ENCODE measurements at places on chromosomes 16 and 17.
A peak's percentile ranks its signal among the peaks of the same experiment; 100 is the strongest.

GRCh38 chr16:4477966-4478365, 1.8 kb downstream of the HMOX2 start:
- no peak for DNase-seq

- no peak for DNase-seq
Measured at GRCh38 chr17:14458724-14459123, 157.8 kb downstream of the HS3ST3B1 start.

DNA sequence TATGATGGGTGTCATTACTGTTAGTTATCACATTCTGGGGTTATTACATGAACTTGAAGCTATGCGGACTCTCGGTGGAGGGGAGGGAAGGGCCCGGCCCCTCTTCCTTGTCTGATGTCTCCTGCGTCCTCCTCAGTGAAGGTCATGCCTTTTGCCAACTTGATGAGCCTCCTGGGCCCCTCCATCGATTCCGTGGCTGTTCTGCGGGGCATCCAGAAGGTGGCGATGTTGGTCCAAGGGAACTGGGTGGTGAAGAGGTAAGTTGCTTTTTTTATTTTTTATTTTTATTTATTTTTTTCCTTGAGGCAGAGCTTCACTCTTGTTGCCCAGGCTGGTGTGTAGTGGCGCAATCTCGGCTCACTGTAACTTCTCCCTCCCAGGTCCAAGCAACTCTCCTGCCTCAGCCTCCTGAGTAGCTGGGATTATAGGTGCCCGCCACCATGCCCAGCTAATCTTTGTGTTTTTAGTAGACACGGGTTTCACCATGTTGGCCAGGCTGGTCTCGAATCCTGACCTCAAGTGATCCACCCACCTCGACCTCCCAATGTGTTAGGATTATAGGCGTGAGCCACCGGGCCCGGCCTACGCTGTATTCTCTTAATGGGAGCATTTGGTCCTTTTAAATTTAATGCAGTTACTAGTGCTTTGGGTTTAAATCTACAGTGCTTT, 21.6 kb downstream of the POLR3E start:
- no peak for DNase-seq

DNA sequence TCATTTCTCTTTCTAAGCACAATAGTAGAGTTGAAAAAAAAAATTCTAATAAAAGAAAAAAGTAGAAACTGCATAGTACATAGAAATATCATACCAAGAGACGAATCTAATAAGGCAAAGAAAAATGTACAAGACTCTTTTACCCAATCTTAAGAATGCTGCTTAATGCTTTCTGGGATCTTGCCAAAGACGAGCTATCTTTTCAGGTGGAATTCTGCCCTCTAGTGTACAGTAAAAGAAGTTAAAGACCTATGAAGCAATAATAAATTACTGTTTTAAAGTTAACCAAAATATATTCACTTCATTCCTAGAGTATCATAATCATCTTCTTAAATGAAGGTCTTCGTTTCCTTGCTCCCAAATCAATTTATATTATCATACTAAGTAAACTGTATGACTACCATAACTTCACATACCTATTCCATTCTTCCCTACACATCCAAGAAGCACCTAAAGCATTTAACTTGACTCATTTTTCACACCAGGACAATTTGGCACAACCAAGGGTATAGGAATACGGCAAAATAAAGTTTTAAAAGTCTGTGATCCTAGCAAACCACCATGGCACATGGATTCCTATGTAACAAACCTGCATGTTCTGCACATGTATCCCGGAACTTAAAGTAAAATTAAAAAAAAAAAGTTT, 47.7 kb downstream of the CFDP1 start:
- DNase-seq = peak; percentile 55

DNA sequence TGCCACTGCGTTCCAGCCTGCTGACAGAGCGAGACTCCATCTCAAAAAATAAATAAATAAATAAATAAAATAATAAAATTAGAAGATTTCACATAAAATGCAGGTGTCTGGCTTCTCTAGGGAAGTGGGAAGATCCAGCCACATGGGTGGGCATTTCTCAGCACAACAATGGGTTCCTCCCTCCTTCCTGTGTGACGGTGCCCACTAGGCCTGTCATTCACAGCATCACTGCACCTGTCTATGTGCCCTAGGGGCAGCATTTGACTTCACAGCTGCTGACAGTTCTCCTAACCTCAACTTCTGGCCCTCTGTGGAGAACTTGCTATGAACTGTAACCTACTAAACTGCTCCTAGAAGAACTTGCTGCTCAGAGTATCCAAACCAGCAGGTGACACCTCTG, 3.0 kb downstream of the ABHD15 start:
- no peak for DNase-seq

GRCh38 chr16:56966093-56966475, 4.3 kb downstream of the CETP start:
- no peak for DNase-seq

GRCh38 chr16:66832190-66832589, 1.4 kb upstream of the NAE1 start:
- DNase-seq = no peak

- DNase-seq = no peak
Measured at GRCh38 chr17:71118039-71118438, 948.7 kb downstream of the KCNJ2 start.

GRCh38 chr16:78815713-78816112, 716.3 kb downstream of the WWOX start:
- DNase-seq = no peak

GRCh38 chr16:80327740-80328139, 213.1 kb upstream of the DYNLRB2 start:
- no peak for DNase-seq

GRCh38 chr17:68953340-68953997, 1.7 kb downstream of the ABCA8 start:
- DNase-seq = no peak

DNA sequence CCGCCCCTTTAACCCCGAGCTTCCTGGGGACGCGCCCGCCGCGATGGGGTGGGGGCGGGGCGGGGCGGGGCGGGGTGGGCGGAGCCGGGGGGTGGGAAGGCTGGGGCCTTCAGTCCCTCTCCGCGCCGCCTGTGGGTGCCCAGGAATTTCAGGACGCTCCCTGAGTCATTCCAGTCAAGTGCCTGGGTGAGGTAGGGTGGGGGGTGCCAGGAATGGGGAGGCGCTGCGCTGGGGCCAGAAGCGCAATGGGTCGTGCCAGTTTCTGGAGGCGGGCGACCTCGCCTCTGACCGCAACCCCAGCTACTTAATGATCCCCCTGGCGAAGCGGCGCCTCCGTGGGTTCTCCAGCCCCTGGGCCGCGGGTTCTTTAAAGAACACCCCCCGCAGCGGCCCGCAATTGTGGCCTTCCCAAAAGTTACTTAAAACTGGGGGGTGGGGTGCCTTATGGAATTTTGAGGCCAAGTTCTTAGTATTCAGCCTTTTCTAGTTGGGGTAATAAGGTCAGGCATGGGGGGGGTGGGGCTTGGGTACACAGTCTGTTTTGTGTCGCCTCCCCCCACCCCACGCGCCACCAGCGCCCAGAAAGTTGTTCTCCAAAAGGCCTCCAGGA, 826 bp upstream of the GSE1 start:
- no peak for DNase-seq

- DNase-seq = no peak
Measured at GRCh38 chr16:49556606-49557446, 183.2 kb downstream of the C16orf78 start.

GRCh38 chr16:64926476-64926875, 195.4 kb downstream of the CDH11 start:
- no peak for DNase-seq

DNA sequence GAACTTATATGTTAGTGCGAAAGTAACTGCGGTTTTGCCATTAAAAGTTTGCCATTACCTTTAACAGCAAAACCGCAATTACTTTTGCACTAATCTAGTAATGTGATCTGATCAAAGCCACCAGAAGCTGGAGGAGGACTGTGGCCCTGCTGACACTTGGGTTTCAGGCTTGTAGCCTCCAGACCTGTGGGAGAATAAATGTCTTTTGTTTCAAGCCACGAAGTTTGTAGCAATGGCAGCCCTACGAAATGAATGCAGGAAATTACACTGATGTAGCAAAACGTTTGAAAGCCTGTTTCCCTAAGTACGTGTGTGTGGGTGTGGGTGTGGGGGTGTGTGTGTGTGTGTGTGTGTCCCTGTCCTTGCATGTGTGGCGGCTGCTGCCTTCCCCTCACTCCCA, 66.6 kb downstream of the WSB1 start:
- no peak for DNase-seq

GRCh38 chr16:52611817-52612673, 65.1 kb upstream of the TOX3 start:
- no peak for DNase-seq

DNA sequence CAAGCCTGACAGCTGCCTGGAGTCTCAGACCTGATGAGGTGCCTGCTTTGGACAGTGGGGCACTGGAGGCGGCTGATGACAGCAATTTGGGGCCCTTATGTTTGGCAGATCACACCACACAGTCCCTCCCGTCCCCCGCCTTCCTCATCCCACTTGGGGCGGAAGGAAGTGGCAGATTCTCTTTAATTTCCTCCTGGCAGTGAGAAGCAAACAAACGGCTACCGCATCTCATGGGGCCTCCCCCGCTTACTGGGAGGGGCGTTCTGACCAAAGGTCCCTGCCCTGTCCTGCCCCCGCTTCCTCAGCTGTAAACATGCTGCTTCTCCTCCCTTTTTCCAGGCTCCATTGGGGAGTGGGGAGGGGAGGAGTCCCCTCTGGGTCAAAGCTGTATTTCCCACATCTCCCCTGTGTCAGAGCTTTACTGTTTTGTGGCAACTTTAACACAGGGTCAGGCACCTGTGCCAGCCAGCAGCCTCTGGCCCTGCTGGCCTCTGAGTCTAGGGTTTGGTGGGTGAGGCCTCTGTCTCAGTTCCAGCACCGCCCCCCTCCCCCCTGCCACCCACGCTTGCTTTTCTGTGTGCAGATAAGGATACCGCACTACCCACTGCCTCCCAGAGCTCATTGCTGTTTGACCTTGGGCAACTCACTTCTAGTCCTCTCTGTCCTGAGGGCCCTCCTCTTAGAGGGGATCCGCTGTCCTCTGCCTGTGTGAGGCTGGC, 5.4 kb upstream of the NFATC3 start:
- DNase-seq = no peak

DNA sequence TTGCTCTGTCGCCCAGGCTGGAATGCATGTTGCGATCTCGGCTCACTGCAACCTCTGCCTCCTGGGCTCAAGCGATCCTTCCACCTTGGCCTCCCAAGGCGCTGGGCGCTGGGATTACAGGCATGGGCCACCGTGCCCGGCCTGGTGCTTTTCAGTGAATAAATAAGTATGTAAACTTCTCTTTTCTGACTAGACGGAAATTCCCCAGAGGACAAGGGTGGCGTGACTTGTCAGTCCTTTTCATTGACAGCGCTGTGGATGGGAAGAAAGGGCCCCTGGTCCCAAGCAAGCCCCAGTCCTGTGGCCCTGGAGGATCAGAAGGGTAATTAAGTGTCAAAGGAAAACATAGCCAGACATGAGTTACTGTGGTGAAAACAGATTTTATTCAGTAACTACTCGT, 9.6 kb upstream of the SPN start:
- DNase-seq = no peak

- DNase-seq = no peak
Measured at GRCh38 chr16:83676086-83676485, 131.7 kb upstream of the HSBP1 start.

- peak; percentile 86 for DNase-seq
Measured at GRCh38 chr16:22192261-22193062, 13.6 kb upstream of the EEF2K start.

DNA sequence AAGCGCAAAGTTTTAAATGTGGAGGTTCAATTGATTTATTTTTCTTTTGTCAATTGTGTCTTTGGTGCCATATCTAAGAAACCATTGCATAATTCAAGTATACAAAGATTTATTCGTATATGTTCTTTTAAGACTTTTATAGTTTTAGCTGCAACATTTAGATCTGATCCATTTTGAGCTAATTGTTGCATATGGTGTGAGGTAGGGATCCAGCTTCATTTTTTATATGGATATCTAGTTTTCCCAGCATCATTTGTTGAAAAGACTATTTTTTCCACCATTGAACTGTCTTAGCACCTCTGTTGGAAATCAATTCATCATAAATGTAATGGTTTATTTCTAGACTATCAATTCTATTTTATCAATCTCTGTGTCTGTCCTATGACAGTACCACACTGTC, 2.1 kb upstream of the CCR7 start:
- DNase-seq = no peak

DNA sequence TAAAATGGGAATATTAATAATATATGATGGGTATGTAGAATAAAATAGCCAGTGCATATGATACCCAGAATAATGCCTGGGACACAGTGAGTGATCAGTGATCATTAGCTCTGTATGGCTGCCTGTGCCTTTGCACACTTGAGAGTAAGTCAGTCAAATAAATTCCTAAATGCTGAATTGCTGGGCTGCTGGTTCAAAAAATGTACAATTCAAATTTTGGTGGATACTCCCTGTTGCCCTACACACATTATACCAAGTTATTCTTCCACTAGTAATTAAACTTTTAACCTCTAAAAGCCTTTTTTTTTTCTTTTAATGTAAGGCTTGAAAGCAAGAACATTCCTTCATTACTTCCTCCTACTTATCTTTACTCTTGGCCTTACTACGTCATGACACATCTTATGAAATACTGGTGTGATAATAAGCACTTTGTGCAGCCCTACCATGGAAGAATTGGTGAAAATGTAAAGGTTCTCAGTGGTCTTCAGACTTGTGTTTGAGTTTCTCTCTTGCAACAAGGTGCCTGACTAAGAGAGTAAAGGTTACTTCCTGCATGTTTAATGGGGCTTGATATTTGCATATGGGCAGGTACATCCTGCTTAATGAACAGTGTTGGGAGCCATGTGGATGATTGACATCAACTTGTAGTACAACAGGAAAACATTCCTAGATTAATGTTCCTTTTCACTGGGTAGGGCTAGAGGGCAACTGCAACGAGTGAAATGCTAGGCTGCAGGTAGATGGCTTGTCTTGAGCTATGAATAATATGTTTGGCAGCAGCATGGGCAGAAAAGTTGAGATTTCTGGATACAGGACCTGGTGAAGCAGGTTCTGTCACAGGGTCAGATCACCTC, 84.3 kb downstream of the PRKCA start:
- no peak for DNase-seq

GRCh38 chr16:30382111-30382881, at the start of gene SEPTIN1:
SEPTIN1 (minus strand) TSS chr16:30382561; CDS start chr16:30382542, 19 bp downstream.
- no peak for DNase-seq

DNA sequence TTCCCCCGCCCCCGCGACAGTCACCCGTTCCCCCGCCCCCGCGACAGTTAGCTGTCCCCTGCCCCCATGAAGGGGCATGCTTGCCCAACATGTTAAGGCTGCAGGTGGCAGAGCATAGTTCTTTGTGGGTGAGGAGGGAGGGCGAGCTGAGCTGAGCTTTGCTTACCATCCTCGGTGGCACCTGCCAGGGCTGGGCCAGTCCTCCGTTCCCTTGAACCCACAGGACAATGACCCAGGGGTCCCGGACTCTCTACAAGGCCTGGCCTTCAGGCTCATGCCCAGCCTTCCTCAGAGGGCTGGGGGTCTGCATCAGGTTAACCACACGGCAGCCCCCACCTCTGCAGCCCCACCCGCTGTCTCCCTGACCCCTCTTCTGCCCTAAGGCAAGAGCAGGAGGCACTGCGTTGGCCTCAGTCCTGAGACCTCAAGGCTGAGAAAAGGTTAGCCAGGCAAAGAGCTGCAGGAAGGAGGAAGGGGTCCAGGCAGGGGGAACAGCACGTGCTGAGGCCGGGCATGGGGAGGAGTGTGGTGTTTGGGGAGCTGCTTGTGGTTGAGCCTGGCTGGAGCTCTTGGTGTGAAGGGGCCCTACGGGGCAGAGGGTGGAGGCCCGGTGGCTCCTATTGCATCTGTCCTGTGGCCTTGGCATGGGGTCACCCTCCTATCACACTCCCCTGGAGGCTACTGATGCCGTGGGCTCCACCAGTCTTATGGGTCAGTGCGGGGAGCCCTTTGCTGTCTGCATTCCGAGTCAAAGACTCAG, 11.4 kb upstream of the DOC2B start:
- DNase-seq = no peak

- DNase-seq = no peak
Measured at GRCh38 chr17:39165178-39165840, 652 bp downstream of the ARL5C start.
